ENCODE measurements at places on chromosomes 2 and 18.

GRCh38 chr2:239143858-239144712 is 256.7 kb downstream of the HDAC4 start:
- peak; percentile 26 for DNase-seq

DNA sequence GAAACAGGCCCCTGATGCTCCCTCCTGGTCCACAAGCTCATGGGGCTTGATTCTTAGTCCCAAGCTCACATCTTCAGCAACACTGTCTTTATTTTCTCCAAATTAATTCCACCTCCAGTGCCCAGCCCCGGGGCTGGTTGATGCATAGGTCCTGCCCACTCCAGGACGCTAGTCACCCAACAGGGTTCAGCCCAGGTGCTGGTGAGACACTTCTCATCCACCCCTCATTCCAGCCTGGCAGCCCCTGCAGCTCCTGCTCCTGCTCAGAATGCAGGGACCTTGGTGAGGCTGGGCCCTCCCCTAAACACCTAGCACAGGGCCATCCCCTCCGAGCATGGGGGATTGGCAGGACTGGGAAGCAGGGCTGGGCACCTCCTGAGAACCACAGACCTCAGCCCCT is 25.7 kb downstream of the STEAP3 start:
- no peak for DNase-seq

DNA sequence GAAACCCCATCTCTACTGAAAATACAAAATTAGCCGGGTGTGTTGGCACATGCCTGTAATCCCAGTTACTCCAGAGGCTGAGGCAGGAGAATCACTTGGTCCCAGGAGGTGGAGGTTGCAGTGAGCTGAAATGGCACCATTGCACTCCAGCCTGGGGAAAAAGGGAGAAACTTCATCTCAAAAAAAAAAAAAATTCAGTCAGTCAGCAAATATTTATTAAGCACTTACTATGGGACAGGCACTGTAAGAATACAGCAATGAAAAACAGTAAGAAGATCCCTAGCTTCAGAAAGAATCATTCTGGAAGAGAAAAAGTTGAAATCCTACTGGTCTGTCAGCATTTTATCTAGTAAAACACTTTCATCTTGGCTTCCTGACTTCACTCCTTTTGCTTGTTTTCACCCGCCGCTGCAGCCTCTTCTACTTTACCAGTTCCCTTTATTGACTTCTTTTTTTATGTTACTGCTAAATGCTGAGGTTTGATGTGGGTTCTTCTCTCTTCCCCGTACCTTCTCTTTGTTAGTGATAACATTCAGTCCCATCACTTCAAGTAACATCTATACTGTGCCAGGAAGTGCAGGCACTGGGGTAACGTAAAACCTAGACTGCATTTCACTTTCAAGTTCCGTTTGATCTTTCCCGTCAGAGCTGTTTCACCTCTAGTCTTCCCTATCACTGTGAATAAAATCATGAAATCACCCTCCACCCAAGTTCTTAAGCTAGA is 10.8 kb upstream of the TAF4B start:
- peak; percentile 34 for DNase-seq

DNA sequence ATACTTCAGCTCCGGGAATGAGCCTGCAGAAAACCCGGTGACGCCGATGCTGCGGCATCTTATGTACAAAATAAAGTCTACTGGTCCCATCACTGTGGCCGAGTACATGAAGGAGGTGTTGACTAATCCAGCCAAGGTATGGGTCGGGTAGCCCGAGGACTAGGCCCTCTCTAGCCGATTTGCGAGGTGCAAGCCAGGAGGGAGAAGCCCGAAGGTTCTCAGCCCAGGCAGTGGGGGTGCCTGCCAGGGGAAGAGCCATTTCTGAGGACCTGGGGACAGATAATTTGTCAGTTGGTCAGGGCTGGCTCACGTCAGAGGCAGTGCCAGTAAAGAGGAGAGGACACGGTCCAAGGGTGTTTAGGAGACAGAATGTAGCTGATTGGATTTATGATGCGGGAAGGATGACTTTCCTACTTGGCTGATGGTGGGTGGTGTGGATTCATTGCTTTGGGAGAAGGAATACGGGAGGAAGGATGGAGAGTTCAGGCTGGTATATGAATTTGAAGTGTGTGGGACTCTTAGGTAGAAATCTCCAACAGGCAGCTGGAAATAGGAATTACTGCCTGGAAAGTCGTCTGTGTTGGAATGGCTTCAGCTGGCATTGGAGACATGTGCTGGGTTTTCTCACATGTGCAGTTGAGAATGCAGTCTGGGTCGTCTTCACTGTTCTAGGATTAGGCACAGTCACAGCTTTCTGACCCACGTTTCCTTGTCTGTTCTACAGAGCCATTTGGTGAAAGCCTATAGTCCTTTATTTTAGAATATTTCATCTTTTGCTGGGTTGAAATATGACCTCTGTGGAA is 874 bp downstream of the NDUFAF7 start:
- DNase-seq: no peak

- DNase-seq: no peak
Observed at GRCh38 chr2:43062058-43062457, 164.3 kb downstream of the ZFP36L2 start.

DNA sequence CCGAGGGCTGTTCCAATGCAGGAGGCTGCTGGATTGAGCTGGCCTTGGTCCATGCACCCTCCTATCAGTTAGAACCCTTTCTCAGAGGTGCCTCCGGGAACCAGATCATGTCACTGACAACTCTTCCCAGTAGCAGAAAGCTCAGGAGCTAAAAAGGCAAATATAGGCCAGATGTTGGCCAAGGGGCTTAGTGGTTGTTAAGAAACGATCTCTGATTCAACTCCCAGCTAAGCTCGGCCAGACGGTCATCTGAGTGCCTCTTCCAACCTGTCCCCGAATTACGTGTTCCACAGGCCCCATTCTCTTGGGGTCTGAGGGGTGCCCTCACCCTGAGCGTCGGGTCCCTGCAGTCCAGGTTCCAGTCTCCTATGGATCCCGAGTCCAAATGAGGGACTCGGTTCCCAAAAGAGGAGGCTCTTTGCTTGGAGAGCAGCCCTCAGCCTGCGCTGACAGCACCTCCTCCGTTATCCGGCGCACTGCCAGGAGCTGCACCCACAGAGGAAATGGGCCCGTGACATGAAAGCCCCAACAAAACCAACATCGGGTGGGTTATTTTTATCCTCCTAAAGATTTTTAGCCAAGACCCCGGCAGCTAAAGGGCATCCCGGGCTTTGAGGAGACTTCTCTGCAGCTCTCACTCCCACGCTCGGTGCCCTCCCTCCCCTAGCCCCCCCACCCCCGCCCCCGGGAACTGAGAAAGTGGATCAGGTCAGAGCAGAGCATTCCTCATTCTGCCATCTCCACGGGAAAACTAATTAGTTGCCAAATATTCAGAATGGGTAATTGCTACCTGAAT is 106.6 kb upstream of the ID2 start:
- DNase-seq: peak; percentile 37

DNA sequence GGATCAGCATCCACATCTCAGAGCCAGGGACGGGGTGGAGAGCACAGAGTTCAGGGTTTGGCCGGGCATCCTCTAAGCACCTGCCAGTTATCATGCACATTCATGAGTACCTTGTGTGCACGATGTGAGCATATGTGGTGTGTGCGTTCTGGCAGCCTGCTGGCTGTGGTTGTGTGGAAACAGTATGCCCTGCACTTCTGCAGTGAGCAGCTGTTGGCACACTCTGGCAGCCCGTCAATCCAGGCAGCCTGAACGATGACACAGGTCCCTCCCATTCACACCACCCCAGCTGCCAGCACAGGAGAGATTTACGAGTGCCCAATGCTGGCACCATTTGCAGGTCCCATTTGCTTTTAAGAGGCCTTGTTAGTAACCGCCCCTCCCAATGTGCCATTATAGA is 74.2 kb downstream of the CD8B2 start:
- DNase-seq: no peak

DNA sequence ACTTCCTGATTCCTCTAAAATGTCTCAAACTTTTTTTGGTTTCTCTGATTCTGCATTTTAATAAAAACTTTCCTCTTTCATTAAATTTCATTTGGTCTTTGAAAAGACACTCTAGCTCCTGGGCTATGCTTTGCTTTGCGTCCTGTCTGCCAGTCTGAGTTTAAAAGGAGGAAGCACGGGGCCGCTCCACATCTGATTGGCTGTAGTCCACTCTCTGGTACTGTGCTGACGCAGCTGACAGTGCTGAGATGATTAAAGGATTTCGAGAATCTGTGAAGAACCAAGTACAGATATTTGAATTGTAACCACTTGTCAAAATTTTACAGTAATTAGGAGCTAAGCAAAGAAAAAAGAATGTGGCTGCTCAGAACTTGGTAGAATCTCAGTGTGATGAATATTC is 199.6 kb upstream of the HNMT start:
- no peak for DNase-seq

DNA sequence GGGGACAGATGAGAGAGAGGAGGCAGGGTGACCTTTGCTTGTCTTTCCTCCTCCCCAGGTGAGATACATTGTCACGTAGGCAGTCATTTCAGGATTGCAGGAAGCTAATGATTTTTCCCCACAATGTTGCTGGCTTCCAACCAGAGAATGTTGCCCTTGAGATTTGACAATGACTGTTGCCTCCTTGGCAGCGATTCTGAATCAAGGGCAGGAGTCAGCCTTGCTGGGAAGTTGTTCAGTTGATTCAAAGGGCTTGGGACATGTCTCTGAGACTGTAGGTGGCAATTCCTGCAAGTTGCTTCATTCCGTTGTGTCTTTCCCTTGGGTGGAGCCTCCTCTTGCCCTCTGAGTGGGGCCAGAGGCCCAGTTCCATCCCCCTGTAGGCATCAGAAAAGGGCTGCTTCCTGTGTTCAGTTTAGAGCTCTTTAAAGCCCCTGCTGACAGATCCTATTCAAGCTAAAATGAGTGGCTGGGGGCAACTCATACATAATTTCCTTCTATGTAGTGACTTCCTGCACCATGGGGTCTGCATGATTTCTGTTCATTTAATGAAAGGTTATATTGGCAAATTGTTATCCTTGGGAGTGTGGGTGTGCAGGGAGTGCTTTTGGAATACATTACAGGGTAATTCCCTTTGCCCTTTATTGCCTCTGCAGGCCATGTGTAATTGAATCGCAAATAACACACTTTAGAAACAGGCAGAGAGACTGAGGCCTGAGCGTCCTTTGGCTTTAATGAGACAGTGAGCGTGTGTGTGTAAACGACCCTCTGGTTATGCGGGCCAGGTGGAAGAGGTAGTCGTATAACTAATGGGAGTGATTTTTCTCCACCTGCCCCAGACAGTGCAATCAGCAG is 52.4 kb downstream of the GPR39 start:
- DNase-seq: no peak

DNA sequence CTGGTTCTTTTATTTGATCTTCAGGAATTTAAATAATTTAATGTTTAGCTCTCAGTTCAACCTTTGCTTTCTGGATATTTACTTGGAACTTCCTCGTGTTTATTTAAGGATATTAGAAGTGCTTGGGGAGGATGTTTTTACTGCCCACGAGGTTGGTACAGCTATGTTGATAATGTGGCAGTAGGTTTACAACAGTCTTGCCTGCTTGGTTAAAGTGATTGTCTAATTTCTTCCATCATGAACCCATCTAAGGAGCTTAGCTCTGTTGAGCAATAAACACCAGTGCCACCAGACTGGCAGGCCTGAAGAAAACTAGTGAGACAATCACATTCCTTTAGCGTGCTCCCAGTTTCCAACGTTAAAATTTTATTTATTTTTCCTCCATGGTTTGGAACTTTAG is 94.5 kb downstream of the ICOS start:
- DNase-seq: no peak

DNA sequence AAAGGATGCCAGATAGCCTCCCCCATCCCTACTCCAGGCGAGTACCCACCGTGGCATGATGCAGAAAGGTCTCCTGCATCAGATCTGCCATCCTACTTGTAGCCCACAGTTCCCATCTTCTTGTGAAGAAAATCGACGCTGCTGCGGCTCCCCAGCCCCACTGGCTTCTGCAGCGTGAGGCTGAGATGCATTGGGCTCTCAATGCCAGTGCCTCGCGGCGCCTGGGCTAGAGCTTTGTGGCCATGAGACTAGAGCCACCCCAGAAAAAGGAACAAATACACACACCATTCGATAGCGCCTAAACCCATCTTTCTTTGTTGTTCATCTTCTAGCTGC is 2.8 kb downstream of the NOL4 start:
- no peak for DNase-seq

GRCh38 chr2:144084114-144084661 is 435.7 kb downstream of the ZEB2 start:
- DNase-seq: no peak

DNA sequence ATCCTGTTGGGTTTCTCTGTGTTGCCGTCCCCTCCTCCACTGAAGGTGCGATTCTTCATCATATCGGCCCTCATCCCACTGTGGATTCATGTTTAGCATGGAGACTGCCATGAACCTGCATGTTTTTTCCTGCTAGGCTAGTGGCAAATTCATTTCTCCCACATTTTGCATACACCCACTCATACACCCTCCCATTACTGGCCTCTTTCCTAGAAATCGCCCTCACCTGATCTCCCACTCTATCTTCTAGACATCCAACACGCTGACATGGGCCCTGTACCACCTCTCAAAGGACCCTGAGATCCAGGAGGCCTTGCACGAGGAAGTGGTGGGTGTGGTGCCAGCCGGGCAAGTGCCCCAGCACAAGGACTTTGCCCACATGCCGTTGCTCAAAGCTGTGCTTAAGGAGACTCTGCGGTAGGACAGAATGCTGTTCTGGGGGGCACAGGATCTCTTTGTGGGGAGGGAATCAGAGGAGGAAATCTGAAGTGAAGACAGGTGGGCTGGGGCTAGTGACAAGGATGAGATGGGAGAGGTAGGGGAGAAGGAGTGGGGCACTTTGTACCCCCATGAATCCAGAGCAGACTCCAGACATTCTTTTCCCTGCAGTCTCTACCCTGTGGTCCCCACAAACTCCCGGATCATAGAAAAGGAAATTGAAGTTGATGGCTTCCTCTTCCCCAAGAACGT is 17.7 kb downstream of the PRKAG3 start:
- no peak for DNase-seq

GRCh38 chr2:162058973-162059668 is 14.9 kb downstream of the DPP4 start:
- no peak for DNase-seq

DNA sequence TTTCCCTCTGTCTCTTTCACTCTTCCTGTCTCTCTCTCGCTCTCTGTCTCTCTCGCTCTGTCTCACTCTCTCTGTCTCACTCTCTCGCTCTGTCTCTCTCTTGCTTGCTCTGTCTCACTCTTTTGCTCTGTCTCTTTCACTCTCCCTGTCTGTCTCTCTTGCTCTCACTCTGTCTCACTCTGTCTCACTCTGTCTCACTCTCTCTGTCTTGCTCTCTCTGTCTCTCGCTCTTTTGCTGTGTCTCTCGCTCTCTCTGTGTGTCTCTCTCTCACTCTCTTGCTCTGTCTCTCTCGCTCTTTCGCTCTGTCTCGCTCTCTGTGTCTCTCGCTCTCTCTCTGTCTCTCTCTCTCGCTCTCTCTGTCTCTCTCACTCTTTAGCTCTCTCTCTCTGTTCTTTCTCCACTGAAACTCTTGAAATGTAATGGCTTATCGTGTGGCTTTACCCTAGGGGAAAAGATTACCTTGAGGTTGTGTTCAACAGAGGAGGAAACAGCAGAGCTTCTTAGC is 22.9 kb downstream of the INPP1 start:
- DNase-seq: no peak

DNA sequence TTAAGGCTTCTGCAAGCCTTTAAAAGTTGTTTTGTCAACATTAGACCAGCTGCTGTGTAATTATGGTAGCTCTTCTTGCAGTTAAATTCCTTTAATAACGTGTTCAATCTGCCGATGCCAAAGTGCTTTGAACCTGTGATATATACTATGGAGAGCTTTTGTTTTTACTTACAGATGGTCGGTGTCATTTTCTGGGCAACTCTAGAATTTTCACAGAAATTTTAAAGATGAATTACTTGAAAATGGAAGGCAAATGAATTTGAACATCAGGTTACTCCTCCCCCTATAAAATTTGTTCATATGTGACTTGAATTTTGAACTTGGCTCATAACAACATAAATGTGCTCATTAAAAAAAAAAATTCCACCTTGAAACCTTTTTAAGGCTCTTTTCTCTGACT is 23.0 kb downstream of the LYPD6 start:
- no peak for DNase-seq
